ENCODE measurements at places on chromosomes 11 and 22.
A peak's percentile ranks its signal among the peaks of the same experiment; 100 is the strongest.

- DNase-seq: no peak
Observed at GRCh38 chr22:49197505-49197904, 630.2 kb downstream of the BRD1 start.

GRCh38 chr11:95520369-95521132 lies 269.0 kb downstream of the FAM76B start:
- no peak for DNase-seq

DNA sequence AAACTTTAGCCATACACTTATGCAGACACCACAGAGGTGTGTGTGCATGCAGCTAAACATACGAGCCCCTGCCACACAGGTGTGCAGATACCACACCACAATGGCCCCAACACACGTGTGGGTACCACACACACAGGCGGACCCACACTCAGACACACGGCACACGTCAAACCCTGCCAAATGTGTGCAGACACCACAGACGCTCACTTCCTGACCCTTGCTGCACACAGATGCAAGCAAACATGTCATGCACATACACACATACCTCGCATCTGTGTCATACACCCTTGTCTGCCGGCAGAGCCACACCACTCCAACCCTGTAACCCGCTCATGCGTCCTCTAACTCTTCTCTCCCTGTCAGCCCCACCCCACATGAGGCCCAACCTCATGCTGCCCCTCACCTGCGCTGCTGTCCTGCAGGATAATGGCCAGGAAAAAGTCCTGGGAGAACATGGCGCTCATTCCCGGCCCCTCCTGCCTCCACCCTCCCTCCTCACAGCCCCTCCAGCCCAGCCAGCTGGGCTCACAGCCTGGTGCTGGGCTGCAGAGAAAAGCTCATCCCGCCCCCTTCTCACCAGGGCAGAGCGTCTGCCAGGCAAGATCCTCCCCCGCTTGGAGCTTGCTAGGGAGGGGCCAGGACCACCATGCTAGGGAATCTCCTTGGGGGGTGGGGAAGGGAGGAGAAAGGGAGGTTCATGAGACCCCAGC lies 14.2 kb downstream of the SMPD1 start:
- peak; percentile 25 for DNase-seq

- no peak for DNase-seq
Observed at GRCh38 chr11:11660363-11660740, 38.5 kb upstream of the GALNT18 start.

- DNase-seq: no peak
Observed at GRCh38 chr22:36101756-36102155, 58.8 kb downstream of the APOL3 start.

GRCh38 chr11:46278387-46279125 lies 1.1 kb downstream of the CREB3L1 start:
- peak; percentile 57 for DNase-seq
